ENCODE measurements at places on chromosomes 3 and 15.
A peak's percentile ranks its signal among the peaks of the same experiment; 100 is the strongest.

DNA sequence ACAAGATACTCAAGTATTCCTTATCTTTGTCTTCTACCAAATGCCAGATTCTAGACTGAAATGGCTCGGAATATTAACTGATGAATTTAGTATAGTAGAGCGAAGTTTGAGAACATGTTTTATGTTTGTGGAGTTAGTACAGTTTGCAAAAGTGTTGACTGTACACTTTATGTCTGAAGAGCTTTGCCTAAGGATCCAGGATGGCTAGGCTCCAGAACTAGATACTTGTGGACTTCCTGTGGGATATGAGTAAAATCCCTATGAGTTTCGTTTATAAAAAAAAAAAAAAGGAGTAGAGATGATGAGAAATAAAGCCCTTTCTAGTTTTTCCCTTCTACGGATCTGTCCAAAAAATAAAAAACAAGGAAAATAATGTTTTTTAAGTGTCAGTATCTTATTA, 96.7 kb downstream of the TP63 start:
- DNase-seq = no peak

DNA sequence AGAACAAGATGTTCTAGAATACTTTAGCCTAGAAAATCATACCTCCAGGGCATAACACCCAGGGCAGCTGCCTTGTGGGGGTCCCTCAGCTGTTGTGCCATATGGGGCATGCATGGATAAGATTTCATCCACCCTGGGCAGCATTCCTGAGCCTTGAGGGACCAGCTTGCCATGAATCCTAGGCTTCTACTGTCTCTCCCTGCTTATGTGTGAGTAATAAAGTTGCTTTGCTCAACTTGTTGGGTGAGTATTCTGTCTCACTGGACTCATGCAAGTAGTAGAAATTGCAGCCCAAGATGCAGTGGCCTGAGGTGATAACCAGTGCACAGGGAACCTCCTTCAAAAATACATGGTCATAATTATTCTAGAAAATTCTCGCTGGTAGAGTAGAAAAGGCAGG, 52.1 kb upstream of the EPHB1 start:
- no peak for DNase-seq

DNA sequence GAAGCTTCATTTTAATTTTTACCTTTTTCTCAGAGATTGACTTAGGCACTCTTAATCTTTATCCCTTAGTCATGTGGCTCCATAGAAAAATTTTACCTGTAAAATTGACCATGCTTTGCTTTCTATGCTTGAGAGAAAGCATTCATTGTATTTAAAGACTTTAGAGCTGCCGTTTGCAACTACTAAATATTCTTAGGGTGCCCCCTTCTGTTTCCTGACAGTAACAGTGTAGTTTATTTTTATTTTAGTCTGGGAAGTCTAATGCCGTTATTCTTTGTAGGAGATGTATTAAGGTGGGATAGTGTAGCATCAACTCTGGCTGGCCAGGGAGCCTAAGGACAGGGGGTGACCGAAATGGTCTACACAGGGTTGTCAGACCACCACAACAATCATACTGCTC, 84.5 kb upstream of the SYNPR start:
- no peak for DNase-seq

- DNase-seq = no peak
These were observed 112.4 kb upstream of the CCDC54 start for GRCh38 chr3:107264888-107265287.

DNA sequence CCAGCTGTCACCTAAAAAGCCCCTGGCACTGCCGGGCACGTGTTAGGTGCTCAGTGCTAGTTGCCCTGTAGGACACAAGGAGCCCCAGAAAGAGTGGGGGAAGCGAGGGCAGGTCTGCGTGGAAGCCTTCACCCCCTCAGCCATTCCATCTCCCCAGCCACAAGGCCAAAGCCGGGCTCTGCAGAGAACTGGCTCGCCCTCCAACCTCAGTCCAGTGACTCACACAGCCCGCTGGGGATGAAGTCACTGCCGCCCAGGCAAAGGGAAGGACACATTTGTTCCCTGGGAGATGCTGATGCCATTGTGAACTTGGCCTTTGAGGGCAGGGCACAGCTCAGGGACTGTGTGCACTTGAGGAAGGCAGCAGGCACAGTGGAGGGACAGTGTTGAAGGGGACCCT, 48.1 kb downstream of the IQSEC1 start:
- peak; percentile 94 for DNase-seq
